ENCODE measurements at places on chromosomes 11 and 22. TPM values are rescaled to one million over a fixed set of nuclear protein-coding genes. Genes with fewer than 3 reads are reported as not detected.

SYT9 gene
- not detected for total RNA-seq

CATSPERZ gene
- 1.3 TPM for total RNA-seq

CSRP3 gene
- total RNA-seq: not detected

JAML gene
- total RNA-seq: not detected

FXYD6 gene
- total RNA-seq: 0.48 TPM

C1QTNF4 gene
- total RNA-seq: 0.22 TPM

OSBP2 gene
- 9.2 TPM for total RNA-seq

ABCC8 gene
- total RNA-seq: not detected

KCNQ1 gene
- total RNA-seq: 0.55 TPM

SCN4B gene
- total RNA-seq: not detected

IL17REL gene
- not detected for total RNA-seq

SMIM35 gene
- not detected for total RNA-seq

CCDC89 gene
- total RNA-seq: 0.28 TPM

KCNK4 gene
- 0.57 TPM for total RNA-seq

ACCSL gene
- total RNA-seq: not detected

TRABD gene
- total RNA-seq: 78.8 TPM

ALG9 gene
- 19.1 TPM for total RNA-seq

CAT gene
- total RNA-seq: 54.4 TPM

PICALM gene
- 116 TPM for total RNA-seq

INPP5J gene
- total RNA-seq: 1.7 TPM

MS4A3 gene
- total RNA-seq: not detected

OR52I2 gene
- not detected for total RNA-seq

SERPING1 gene
- total RNA-seq: 3.1 TPM

MISFA gene
- total RNA-seq: 7.9 TPM

BAIAP2L2 gene
- total RNA-seq: 7.1 TPM

GTSE1 gene
- 64.6 TPM for total RNA-seq

SLC43A1 gene
- 4.0 TPM for total RNA-seq
